Pericardium fibroblast (primary cell): ENCODE measurements at places on chromosomes 2 and 18. TPM values are rescaled to one million over a fixed set of nuclear protein-coding genes. Genes with fewer than 3 reads are reported as not detected.

Gene AP1S3
- 0.68 and 5.4 TPM in 2 replicates for total RNA-seq

Gene MCFD2
- total RNA-seq: 93.4 and 114 TPM in 2 replicates

Gene TPO
- total RNA-seq: not detected in 2 replicates

Gene SLC4A3
- total RNA-seq: 3.4 and 9.3 TPM in 2 replicates

Gene TGFA
- total RNA-seq: not detected in 2 replicates

Gene LOXL3
- total RNA-seq: 7.3 and 23.7 TPM in 2 replicates
